ENCODE measurements at places on chromosomes 3 and 15.

DNA sequence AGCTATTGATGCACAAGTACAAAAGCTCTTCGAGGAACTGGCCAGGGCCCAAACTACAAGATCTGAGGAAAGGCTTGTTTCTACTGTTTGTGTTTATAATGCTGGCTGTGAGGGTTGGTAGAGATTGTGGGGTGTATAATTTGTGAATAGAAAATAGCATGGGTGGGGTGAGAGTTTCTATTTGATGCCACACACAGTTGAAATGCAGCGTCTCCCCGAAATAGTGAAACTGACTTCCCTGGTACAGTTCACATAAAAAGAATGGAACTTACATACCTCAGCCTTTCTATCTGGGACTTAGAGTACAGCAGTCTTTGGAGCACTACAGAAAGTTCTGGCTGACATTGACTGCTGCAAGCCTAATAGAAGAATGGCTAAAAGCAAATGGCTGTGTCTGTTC lies 91.3 kb downstream of the DTWD1 start:
- ATAC-seq: no peak

DNA sequence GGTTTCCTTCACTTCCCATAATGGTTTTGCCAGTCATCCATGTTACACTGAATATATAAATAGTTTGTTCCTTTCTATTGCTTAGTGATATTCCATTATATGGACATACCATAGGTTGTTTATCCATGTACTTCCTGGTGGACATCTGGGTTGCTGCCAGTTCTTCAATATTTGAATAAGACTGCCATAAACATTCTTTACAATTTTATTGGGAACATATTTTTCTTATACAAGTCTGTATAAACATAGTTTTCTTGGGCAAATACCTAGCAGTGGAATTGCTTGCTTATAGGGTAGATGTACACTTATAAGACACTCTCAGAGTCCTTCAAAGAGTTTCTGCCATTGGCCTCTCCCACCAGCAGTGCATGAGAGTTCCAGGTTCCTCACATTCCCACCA lies 231.4 kb downstream of the OPA1 start:
- ATAC-seq: no peak

DNA sequence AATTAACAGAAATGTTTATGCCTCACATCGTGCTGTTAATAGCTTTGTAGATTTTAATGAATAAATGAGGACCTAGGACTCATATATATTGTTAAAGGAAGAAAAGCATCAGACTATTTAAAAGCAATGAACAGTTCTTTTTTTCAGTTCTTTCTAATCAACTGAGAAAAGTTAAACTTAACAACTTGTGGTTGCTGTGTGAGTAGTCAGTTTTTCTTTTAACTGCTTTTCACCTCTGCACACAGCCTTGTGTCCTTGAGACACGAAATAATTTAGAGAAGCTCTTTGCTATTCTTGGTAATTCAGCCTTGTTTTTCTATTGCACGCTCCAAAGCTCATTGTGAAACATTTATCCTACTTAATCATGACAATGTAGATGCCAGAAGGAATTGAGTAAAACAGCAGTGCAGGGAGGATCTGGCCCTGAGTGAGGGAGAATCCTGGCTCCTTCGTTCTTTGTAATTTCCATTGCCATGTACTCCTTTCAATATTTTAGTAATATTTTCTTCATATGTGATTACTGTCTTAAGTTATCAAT lies 499.0 kb downstream of the PYDC2 start:
- ATAC-seq: no peak

DNA sequence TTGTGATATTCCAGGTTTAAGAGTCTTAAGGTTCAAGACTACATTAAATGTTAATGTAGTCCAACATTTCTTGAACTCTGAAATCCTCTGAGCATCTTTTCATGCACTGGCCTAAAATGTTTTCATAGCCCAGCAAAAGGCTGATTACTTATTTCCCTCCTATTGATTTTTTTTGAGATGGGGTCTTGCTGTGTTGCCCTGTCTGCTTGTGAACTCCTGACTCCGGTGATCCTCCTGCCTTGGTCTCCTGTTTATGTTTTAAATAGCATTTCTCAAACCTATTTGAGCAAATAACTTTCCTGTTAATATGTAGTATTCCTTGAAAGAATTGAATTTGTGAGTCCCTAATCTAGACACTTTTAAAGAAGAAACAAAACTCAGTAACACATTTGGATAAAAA lies 133.5 kb downstream of the IGF1R start:
- no peak for ATAC-seq

GRCh38 chr15:101307897-101308603 lies 13.0 kb upstream of the SNRPA1 start:
- no peak for ATAC-seq

- no peak for ATAC-seq
Observed at GRCh38 chr3:187811585-187812250, 66.5 kb upstream of the BCL6 start.

DNA sequence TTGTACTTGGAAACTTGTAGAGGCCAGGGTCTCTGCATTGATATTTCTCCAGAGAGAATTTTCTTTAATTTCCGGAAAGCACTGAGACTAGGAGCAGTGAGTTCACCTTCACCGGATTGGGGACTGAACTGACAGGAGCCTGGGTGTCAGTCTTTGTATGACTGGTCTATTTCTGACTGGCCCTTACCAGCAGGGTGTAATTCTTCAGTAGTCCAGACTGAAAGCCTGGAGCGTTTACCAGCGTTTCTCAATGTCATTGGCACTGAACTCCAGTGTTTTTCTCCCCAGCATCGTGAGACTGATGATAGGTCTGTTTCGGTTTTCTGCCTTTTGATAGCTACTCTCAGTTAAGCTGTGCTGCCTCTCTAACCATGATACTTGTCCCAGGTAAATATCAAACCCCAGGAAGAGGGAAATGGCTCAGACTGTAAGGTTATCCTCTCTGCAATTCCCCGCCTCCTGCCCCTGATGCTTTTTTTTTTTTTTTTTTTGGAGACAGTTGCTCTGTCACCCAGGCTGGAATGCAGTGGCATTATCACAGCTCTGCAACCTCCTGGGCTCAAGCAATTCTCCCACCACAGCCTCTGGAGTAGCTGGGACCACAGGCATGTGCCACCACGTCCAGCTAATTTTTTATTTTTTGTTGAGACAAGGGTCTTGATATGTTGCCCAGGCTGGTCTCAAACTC lies 103.6 kb downstream of the CACNA2D3 start:
- ATAC-seq: no peak

GRCh38 chr3:194300382-194300758 lies 50.8 kb downstream of the CPN2 start:
- ATAC-seq: no peak

- ATAC-seq: no peak
Observed at GRCh38 chr3:119635719-119636118, 24.7 kb downstream of the POPDC2 start.

GRCh38 chr15:67840749-67841512 lies 1.1 kb upstream of the RNU6-1 start:
- no peak for ATAC-seq

DNA sequence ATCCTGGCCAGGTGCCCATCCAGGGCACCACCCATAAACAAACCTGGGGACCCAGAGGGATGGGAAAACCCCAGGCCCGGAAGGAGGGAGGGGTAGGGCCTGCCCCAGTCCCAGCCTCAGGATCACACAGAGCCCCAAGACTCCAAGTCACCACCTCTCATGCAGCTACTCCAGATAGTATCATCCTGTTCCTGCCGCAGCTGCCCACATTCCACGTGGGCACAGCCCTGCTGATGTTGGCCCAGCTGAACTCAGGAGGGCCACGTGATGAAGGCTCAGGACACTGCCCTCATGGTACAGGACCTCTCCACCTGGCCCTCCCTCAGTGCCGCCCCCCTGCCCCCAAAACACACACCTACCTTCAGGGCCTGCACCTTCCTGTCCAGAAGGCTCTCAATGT lies 69.5 kb downstream of the CACNA2D2 start:
- ATAC-seq: no peak

- ATAC-seq: no peak
Observed at GRCh38 chr3:114565216-114565615, 271.4 kb downstream of the TIGIT start.

DNA sequence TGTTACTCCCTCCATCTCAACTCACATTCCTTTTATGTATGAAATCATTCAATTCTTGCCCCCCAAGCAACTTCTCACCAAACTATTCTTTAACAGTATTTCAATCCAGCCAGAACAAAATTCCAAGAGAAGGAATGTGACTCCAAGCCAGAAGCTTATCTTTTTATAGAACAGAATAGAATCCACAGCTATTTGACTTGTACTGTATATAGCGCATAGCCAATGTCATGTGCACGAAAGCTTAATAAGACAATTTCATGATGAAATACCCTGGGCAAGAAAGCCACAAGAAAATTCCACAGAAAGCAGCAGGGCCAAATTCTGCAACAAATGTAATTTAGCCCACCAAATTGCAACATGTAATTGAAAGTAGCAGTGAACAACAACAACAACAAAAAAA lies 127.6 kb upstream of the UBE2E2 start:
- ATAC-seq: no peak

- ATAC-seq: no peak
Observed at GRCh38 chr15:62498712-62499111, 333.6 kb upstream of the C2CD4B start.

- no peak for ATAC-seq
Observed at GRCh38 chr15:89446255-89446891, 50.0 kb downstream of the RHCG start.

DNA sequence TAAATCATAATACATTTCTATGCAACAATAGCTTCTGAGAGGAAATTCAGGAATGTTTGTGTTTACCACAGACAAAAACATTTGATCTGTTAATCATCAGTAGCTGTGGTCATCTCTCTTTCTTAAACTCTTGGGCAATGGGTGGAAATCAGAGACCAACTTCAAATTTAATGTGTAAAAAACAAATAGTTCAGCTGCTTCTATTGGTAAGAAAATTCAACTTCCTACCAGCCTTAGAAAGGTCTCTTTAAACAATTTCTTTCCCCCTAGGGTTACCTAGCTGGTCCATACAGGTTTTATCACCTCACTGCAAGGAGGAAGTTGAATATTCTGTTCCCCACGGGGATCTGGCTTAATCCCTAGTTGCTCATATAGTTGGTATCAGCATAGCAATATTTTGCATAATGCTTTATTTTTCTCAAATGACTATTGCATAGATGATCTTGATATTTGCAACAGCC lies 20.3 kb upstream of the PPP4R2 start:
- ATAC-seq: no peak

DNA sequence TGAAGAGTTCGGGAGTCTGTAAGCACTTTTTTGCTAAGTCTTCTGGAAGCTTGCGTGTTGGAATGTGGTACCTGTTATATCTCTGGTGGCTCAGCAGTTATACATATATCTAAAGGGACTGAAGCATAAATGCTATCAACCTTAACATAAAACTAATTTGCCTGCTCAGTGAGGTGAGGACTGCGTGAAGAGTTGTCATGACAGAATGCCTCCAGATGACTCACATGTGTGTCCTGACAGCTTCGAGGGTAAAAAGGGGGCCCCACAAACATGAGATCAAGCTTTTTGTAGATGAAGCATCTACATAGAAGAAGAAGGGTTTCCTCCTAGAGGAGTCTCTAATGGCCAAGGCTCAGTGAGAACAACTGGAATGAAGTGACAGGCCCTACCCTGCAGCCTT lies 88.8 kb upstream of the C3orf80 start:
- peak; percentile 46 for ATAC-seq

DNA sequence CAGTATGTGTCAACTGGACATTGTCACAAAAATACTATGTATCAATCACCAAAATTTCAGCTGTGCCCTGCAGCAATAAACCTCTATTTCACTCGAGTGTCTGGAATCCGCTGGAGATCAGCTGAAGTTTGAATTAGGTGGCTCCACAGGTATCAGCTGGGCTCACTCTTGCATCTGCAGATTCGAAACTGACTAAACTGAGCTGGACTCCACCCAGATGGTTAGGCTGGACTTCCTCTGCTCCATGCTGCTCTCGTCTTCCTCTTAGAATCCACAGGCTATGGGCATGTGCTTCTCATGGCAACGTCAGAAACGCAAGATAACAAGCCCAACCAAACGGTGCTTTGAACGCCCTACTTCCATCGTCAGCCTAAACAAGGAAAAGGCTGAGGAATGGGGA lies 565.3 kb upstream of the ROBO2 start:
- no peak for ATAC-seq

GRCh38 chr3:44509393-44509921 lies 32.0 kb upstream of the ZNF445 start:
- ATAC-seq: no peak
